NCI-H510A (cell line): ENCODE measurements at places on chromosomes 2 and 18.

GRCh38 chr2:71675296-71675695 is 221.9 kb downstream of the DYSF start:
- DNase-seq: peak; percentile 53

GRCh38 chr18:39037925-39038324 is 1472.3 kb upstream of the CELF4 start:
- DNase-seq: peak; percentile 73

DNA sequence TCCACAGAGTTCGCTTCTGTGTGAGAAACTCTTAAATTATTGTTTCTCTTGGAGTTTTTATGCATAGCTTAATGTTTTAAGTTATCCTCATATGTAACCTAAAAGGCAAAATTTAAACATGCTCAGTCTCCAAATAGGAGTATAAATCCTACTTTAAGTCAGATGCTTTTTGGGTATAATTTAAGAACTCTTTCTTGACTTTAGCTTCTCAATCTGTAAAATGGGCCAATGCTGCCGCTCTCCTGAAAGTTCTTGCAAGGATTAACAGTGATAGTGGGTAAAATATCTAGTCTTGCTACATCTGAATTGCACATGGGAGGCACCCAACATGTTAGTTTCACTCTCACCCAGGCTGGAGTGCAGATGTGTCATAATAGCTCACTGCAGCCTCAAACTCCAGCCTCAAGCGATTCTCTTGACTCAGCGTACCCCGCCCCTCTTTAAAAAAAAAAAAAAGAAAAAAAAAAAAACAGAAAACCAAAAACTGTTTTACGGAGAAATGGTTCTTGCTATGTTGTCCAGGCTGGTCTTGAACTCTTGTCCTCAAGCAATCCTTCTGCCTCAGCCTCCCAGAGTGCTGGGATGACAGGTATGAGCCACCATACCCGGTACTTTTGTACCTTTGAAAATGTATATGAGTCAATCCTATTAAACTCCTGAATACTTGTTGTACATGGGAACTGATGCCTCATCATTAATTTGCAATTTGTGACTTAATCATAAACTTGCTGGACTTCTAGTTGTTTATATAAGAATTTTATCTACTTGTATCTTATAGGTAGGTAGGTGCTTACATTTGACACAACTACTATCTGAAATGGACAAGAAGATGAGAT is 1.8 kb downstream of the FBXO48 start:
- DNase-seq: no peak

GRCh38 chr2:240013343-240013742 is 11.8 kb downstream of the NDUFA10 start:
- DNase-seq: no peak

GRCh38 chr2:109331896-109332848 is 203.2 kb downstream of the SH3RF3 start:
- peak; percentile 47 for DNase-seq

DNA sequence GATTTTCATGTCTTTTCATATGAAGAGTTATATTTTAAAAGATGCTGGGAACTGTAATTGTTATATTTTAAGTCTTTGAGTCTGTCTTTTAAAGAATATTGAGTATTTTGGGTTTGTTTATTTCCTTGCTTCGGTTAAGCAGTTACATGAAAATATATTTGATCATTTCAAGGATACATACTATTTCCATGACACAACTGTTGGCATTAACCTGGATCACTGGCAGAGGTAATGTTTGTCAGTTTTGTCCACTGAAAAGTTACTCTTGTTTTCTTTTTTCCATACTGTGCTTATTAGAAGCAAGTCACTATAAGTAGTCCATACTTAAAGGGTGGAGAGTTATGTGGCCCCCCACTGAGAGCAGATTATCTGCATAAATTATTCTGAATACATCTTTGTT is 1142.0 kb upstream of the TMEFF2 start:
- no peak for DNase-seq

DNA sequence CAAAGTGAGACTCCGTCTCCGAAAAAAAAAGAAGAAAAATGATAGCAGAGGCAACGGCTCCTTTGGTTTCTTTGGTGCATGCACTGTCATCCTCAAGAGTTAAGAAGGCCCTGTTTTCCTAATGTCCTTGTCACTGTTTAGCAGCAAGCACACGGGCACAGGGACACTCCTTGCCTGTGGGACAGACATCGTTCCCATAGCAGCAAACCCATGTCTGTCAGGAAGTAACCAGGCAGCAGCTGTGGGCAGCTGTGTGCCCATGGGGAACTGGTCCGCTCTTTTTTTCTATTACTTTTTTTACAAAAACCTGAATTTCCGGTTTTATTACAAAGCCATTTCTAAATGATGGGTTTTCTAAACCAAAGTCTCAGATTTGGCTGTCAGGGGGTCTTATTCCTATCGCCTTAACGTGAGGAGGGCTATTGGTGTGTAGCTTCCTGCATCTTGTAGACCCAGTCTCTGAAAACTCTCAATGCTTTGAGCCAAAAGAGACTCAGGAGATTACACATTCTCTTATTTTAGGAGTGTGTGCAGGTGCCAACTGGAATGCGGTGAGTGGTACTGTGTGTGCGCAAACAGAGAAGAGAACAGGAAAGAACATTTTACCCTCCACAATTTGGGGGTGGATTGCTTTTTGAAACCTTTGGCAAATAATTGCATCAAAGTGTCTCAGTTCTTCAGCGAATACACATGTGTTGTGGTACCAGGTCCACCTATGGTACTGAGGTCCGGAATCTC is 109.6 kb downstream of the COLEC12 start:
- no peak for DNase-seq

DNA sequence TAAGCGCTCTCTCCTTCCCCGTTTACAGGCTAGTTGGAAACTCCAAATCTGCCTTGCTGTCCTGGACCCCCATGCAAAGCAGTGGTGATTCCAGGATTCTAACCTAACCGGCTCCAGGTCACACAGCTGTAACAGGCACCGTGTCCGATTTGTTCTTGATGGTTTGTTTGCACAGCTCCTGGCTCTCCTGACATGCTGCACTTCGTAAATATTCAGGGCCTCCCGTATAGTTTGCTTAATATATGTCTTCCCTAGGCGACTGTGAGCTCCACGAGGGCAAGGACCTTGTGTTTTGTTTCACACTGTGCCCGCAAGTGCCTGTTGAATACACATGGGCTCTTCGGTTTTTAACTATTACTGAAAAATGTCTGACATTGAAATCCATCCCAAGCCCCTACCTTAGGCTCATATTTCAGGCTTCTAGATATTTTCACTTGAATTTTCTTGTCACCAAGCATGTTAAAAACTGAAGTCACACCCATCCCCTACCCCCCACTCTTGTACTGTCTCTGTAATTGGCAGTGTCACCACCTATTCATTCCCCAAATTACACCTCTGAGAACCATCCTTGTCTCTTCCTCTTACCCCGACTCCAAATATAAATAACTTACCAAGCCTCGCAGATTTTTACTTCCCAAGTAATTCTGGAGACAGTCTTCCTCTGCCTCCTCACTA is 1.0 kb upstream of the PUM2 start:
- DNase-seq: peak; percentile 39

- no peak for DNase-seq
Measured at GRCh38 chr2:207409517-207409916, 120.2 kb upstream of the CREB1 start.

DNA sequence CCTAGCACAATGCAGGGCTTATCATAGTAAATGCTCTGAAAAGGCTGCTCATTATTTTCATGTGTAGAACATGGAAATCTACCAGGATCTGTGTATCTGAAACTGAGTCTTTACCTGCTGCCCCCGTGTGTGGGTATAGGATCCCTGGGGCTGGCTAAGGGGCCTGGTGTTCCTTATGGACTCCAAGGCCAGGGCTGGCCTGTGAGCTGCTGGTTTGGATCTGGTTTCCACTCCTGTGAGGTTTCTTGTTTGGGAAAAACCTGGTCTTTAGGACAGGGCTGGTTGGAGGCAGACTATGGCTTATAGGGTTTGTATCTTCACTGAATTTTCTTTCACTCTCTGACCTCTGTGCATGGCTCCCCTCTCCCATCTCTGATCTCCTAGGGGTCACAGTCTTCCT is 80.8 kb downstream of the DYSF start:
- no peak for DNase-seq
